ENCODE measurements at places on chromosomes 3 and 15.

- DNase-seq: no peak
These were observed 146.6 kb downstream of the TBL1XR1 start for GRCh38 chr3:177050501-177051237.

- DNase-seq: peak; percentile 70
These were observed 1.9 kb downstream of the CHST2 start for GRCh38 chr3:143121241-143122088.

DNA sequence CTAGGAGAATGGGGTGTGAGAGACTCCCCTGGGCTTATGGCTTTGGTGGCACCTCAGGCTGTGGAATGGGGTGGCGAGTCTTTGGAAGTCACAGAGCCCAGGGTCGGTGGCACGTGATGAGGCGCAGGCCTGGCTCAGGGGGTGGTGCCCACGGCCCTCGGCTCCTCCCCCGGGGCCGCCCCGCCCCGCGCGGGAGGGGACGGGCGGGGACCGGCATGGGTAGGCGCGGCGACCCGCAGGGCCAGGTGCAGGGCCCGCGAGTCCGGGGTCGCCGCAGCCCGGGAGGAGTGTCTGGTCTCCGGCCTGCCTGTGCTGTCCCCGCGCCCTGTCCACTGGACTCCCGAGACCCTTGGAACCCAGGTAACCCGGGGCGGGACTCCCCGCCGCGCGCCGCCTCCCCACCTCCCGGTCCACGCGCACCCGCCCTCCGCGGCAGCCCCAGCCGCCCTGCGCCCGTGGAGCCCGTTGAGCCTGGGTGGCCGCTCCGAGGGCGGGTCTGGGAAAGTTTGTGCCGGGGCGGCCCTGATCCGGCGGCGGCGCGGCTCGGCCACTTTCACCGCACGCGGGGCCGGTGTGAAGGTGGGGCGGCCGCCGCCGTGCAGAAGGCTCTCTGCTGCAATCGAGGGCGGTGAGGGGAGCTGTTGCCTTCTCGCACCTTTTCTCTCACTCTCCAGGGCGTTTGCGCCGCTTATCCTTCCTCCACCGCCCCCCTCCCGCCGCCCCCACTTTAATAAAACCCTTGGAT, at the start of gene PAQR5:
PAQR5 (plus strand) TSS at position 216 of the 745 bp plus-strand sequence. CDS start 61,169 bp downstream, outside the sequence.
- DNase-seq: no peak

DNA sequence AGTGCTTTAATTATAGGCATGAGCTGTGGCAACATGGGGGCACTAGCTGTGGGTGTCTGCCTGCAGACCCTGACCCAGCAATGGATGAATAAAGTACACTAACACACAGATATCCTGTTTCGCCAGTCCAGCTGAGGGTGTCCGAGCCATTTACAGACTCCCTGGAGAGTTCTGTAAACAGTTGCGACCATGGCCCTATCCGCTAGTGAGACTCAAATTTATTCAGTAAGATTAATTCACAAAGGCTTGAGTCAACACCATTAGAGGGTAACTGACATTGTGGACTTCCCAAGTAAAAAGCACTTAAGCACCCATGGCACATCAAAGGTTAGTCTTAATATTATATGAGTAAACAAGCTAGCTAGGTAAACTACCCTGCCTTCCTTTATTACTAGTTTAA, 161.6 kb downstream of the TBL1XR1 start:
- no peak for DNase-seq

- no peak for DNase-seq
These were observed 218.5 kb upstream of the ROBO1 start for GRCh38 chr3:79986338-79986737.

DNA sequence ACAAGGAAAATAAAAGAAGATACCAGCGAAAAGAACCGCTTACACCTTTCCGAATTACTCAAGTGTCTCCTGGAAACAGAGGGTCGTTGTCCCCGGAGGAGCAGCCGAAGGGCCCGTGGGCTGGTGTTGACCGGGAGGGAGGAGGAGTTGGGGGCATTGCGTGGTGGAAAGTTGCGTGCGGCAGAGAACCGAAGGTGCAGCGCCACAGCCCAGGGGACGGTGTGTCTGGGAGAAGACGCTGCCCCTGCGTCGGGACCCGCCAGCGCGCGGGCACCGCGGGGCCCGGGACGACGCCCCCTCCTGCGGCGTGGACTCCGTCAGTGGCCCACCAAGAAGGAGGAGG, 325 bp downstream of the ALCAM start:
- no peak for DNase-seq

- DNase-seq: no peak
These were observed 31.3 kb downstream of the LRRC28 start for GRCh38 chr15:99282586-99282985.

DNA sequence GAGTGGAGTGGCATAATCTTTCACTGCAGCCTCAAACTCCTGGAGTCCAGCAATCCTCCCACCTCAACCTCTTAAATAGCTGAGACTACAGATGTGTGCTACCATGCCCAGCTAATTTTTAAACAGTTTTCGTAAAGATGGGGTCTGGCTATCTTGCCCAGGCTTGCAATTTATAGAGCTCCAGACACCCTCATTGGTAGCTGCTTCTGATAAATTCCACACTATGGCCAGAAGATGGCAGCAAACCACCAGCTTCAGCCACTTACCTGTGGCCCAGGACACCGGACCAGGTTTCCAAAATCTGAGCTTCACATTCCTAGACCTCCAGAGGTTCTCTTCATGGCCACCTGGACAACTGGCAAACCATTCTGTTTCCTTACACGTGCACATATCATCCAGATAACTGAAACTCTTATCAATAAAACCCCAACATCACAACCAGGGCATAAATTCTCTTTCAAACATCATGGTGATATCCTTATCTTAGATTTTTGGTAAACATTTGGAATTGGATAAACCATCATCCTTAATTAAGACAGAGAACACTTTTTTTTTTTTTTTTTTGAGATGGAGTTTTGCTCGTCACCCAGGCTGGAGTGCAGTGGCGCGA, 28.9 kb downstream of the FBXW12 start:
- peak; percentile 30 for DNase-seq

DNA sequence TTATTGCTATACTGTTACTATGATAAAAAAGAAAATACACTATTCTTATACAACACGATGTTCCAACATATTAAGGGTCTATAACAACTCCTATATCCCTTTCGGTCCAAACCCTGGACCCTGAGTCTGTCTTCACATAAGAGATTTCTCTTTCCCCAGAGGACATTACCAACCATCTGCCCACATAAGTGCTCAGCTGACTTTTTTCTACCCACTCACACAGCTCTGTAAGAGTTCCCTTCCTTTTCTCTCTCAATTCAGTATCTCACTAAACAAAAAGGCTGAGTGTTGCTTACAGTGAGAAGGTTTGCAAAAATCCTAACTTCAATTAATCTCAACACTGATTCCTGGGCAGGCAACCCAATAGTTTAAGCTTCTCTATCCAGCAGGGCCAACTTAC, 30.5 kb downstream of the ITGB5 start:
- DNase-seq: no peak

DNA sequence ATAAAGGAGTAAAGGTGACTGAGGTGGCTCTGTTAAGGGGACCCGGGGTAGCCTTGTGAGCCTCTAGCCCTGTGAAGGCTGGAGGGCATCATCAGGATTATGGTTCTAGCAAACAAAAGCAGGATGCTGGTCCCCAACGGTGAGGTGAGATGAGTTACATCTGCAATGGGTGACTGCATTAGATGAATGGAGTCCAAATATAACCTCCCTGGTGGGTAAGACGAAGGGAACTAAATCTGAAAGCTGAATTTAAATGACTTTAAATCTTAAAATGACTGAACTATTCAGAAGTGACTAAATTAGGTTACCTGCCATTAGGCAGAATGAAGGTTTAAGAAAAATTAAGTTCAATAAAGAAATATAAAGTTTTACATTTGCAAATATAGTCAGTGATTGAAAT, 4.6 kb upstream of the HLTF start:
- DNase-seq: no peak

GRCh38 chr15:39399600-39399999, 181.3 kb upstream of the THBS1 start:
- no peak for DNase-seq

GRCh38 chr3:186746008-186746407, 28.8 kb downstream of the KNG1 start:
- DNase-seq: no peak

- DNase-seq: no peak
These were observed 3.9 kb downstream of the KATNBL1 start for GRCh38 chr15:34206011-34206410.

GRCh38 chr3:140441006-140441405, 236.9 kb upstream of the TRIM42 start:
- no peak for DNase-seq

GRCh38 chr3:97515076-97515475, 249.5 kb upstream of the ARL6 start:
- no peak for DNase-seq

DNA sequence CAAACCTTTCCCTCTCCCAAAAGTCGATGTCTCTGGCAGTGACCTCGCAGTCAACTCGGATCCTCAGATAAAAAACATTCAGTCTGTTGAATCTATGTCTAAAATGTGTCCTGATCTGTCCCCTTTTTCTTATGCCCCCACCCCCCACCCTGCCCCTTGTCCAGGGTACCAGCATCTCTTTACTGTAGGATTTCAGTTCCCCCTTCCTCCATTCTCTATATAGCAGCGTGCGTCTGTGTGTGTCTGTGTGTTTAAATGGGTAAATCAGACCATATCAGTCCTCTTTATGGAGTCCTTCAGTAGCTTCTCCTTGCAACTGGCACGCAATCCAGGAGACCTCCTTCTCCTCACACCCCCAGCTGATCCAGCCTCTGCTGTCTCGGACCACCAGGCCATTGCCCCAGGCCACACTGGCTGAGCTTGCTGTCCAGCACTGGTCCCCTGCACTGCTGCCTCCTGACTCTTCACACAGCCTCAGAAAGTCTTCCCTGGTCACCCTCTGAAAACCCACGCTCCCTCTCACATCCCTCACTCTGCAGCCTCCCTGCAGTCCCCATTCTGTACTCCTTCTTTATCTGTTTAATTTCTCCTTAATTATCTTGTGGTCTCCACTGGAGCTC, 1.5 kb downstream of the LRRK1 start:
- no peak for DNase-seq

GRCh38 chr3:47092090-47092489, 71.8 kb downstream of the SETD2 start:
- no peak for DNase-seq

DNA sequence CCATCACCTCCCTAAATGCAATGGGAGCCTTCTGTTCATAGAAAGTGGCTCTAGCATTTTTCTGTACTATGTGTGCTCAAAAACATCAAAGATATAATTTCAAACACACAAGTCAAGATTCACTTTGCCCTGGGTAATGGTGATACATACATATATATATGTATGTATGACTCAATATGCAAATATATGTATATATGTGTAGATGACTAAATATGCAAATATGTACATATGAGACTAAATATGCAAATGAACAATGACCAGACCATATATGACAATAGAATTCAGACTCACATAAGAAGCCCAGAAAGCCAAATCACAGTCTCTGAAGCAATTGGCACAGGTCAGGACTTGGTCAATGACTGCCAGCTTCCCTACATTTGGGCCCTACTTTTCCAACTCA, 36.9 kb upstream of the SNRK start:
- DNase-seq: no peak

- no peak for DNase-seq
These were observed 765.4 kb upstream of the NR2F2 start for GRCh38 chr15:95565016-95565600.

DNA sequence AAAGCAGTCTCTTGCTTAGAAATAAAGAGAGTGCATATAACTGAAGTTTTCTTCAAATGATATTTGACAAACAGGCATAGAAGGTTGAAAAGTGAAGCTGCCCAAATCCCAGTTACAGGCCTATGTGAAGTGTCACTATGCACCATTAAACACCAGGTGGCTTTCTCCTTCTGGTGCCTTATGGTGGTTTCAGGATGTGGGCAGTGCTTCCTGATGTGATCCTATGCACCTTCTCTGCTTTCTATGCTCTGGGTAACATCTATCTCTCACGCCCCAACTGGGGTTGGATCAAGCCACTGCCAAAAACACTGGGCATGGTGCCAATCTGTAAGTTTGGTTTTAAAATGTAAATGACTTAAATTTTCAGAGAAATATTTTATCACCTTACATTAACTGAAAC, 744.7 kb downstream of the TUSC7 start:
- DNase-seq: no peak

DNA sequence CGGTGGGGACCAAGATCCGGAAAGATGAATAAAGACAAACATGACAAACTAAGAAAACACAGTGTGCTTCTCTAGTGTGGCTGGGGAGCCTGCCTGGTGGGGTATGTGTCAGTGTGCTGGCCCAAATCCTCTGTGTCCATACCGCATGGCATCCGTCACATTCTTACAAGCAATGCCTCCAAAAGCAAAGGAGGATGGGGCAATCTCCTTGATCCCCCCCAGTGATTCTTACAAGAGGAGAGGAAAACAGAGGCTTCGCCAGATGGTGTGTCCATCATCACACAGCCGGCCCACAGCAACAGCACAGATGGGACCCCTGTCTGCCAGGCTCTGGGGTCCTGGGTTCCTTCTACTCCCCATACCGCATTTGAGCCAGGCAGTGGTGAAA, 558 bp upstream of the IL17RC start:
- DNase-seq: no peak

DNA sequence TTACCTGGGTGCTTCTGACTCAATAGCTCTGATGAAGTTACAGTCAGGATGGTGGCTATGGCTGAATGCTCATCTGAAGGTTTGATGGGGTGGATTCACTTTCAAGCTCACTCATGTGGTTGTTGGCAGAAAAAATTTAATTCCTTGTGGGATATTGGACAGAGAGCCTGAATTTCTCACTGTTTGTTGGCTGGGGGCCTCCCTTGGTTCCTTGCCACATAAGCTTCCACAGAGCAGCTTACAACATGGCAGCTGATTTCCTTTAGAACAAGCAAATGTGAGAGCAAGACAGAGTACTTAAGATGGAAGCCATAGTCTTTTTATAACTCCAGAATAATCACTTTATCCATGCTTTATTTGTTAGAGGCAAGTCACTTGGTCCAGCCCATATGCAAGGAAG, 150.6 kb downstream of the PPM1L start:
- DNase-seq: no peak

- DNase-seq: no peak
These were observed 76.5 kb downstream of the KLF13 start for GRCh38 chr15:31403096-31403495.

DNA sequence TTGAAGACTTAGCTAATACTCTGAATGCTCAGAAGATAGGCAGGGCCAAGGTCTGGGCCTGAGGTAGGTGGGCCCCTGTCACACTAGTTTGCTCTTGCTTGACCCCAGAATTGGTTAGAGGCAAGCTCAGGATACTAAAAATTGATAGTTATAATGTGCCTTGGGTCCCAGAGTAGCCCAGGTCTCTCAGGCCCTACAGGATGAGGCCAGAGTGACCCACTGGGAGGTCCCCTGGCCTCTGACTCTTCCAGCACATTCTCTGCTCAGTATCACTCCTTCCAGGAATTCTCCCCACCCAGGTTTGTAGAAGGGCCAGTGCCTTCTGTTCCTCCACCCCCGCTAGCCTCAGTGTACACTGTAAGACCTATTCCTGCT, 667 bp upstream of the KLHDC8B start:
- DNase-seq: no peak
